ENCODE measurements at places on chromosomes 11 and 22.

GRCh38 chr11:100247704-100248103, 439.4 kb upstream of the ARHGAP42 start:
- DNase-seq: no peak

DNA sequence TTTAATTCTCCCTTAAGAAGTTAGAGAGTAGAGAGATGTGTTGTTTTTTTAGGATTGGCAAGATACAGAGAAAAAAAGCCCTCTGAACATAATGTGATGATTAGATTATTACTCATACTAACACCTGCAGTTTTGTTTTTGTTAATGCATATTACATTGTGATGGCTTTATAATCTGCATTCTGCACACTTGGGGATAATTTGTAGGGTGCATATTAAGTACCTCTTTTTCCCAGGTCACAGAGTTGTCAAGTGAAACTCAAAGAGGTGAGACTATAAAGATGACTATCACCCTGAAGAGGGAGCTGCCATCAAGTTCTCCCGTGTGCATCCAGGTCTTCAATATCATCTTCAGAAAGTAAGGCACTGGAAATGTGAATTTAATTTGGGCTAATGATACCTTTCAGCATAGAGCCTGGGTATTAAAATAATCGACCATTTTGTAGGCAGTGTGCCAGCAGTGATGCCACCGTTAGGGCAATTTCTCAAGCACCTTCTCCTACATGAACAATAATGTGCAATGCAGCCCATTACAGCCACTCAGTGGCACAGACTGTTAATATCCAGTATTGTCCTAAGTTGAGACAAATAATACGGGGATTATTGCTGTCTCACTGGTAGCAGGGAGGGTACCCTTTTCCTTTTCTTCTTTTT, 16.2 kb downstream of the PIWIL4 start:
- DNase-seq: no peak

- DNase-seq: no peak
Observed at GRCh38 chr11:13098063-13098462, 88.9 kb downstream of the RASSF10 start.

DNA sequence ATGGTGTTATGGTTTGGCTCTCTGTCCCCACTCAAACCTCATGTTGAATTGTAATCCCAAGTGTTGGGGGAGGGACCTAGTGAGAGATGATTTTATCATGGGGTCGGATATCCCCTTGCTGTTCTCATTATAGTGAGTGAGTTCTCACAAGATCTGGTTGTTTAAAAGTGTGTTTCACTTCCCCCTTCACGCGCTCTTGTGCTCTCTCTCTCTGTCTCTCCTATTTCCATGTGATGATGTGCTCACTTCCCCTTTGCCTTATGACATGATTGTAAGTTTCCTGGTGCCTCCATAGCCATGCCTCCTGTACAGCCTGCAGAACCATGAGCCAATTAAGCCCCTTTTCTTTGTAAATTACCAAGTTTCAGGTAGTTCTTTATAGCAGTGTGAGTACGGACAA, 765.1 kb downstream of the KCNA4 start:
- no peak for DNase-seq

DNA sequence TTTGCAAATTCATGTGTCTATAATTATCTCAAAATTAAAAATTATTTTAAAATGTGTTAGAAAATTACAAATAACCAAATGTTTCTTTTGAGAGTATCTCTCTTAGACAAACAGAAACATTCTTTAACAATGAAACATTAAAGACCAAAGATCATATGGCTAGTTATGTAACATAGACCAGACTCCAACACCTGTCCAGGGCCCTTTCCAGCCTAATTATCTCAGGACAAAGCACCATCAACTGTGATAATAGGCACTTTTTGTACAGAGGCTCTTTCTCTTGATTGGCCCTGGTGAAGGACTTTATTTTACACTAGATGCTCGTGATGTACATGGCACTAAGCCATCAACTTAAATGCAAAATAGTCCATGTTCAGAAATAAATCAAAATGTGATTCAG, 5.0 kb upstream of the PLEKHA7 start:
- no peak for DNase-seq

DNA sequence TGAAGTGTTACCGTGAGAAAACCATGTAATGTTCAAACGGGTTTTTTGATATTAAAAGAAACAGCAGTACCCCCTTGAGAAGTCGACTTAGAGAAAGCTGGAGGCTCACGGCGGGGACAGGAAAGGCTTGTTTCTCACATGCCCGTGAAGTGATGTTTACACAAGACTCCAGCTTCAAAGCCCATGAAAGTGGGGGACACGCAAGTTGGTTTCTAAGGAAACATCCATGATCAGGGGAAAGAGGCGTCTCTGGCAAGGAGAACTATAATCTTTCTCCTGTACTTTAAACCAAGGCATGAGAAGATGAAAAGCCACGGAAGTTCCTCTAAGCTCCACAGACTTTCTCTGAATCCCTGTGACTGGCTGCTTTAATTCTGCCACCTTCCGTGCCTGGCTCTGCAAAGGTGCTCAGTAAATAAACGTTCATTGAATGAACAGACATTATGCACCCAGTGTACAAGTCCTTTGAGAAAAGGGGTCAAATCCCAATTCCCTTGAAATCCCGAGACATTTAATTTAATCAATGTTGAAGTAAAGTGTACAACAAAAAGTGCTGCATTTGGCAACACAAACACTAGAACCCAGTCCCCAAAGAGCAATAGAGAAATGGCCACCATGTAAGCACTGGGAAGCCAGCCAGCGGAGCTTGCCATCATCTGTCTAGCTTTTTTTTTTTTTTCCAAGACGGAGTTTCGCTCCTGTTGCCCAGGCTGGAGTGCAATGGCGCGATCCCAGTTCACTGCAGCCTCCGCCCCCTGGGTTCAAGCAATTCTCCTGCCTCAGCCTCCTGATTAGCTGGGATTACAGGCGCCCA, 58.7 kb downstream of the AHNAK start:
- DNase-seq: no peak

- no peak for DNase-seq
Observed at GRCh38 chr22:37331856-37332536, 49.7 kb downstream of the CYTH4 start.

DNA sequence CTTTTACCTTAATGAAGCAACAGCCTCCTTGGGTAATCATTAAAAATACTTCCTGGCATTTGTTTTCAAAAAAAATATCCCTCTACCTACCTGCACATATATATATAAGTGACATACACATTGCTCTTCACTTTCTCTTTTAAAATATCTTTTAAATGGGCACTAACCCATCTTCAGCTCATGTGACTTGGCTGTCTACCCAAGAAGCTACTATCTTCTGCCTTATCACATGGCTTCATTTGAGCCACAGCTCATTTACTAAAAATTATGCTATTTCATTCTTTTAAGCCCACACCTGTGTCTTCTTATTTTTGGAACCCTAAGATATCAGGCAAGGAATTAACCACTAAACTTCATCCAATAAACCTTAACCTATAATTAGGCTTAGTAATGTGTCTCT, 37.0 kb upstream of the SOX6 start:
- DNase-seq: no peak

- DNase-seq: no peak
Observed at GRCh38 chr11:47241841-47242301, 6.7 kb downstream of the ACP2 start.

GRCh38 chr11:44310463-44311272, 729 bp upstream of the ALX4 start:
- DNase-seq: no peak

Measured in NCI-H524 treated with DMSO at 0.1 percent for 48 hours (cell line).